GM04504 (cell line): ENCODE measurements at places on chromosomes 4 and X.

DNA sequence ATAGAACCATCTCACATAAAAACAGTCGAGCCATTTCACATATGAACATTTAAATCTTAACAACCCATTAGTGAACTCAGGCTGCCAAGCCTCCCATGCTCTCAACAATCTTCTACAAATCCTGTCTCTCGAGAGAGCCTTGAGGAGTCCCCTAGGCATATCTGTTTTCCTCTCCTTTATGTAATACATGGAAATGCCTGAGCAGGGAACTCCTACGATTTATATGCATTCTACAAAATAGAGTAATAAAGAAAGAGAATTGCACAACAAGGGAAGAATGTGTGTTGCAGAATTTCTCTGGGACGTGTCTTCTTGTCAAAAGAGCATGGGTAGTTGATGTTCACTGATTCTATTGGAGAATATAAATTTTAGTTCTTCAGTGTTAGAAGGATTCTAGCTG is 101.8 kb upstream of the VCX2 start:
- DNase-seq, result no peak

DNA sequence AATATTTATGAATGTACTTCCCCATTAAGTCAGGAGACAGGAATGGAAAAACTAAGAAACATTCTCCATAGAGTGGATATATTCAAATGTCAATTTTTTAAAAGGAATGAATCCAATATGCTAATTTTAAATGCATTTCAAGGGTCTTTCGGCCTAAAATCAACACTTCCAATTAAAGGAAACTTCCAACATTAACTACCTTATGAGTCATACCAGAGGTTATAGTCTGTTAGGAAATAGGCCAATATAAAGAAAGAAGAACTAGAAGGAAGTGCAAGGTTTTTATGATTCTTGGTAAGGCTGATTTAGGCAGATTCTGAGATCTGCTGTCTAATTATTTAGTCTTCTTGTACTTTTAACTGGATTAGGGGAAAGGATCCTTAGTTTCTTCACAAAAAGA is 260.1 kb upstream of the EDNRA start:
- DNase-seq, result no peak

GRCh38 chr4:99186029-99186428 is 33.0 kb downstream of the ADH6 start:
- no peak for DNase-seq

DNA sequence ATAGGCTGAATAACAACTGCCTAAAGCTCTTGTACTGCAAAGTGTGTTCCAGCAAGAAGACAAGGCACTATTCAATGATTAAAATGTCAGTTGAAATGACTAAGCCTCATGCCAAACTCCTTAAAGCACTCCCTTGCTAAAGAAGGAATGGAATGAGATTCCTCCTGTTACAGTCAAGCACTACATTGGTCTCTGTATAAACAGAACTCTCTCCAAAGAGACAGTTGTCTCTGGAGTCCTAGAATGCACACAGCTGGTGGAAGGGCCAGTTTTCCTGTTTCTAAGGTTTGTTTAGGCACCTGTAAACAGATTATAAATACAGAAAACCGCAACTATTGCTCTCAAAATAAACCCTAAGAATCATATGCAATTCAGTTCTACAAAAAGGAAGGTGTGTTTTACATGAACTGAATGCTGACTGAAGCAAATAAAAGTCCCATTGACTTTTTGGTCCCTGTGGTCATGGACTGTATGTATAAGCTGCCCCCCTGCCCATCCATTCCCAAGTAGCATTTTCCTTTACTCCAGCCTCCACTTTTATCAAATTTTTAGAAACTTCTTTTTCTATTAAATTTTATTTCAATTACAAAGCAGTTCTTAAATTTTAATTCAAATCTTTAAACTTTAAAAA is 47.0 kb downstream of the FAT1 start:
- DNase-seq, result peak; percentile 56

DNA sequence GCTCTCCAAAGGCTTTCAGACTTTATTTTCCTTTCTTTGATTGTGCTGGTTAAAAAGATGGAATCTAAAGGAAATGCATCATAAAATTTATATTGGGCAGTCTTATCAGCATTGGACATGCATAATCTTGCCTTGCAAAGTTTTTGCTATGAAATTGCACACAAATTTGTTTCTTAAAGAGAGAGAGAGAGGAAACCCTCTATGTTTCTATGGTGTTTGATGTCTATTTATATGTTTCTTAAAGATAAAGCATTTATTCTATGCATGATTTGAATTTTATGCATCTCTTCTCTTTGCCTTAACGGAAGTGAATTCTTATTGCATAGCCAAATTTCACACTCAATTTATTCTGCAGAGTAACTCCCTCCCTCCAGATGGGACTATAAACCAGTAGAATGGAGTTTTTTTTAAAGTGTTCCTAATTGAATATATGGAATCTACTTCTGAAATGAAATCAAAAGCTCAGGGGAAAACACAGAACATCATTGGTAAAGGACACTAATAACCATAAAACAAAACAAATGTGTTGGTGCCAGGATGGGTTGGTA is 83.5 kb upstream of the PPARGC1A start:
- DNase-seq, result no peak

DNA sequence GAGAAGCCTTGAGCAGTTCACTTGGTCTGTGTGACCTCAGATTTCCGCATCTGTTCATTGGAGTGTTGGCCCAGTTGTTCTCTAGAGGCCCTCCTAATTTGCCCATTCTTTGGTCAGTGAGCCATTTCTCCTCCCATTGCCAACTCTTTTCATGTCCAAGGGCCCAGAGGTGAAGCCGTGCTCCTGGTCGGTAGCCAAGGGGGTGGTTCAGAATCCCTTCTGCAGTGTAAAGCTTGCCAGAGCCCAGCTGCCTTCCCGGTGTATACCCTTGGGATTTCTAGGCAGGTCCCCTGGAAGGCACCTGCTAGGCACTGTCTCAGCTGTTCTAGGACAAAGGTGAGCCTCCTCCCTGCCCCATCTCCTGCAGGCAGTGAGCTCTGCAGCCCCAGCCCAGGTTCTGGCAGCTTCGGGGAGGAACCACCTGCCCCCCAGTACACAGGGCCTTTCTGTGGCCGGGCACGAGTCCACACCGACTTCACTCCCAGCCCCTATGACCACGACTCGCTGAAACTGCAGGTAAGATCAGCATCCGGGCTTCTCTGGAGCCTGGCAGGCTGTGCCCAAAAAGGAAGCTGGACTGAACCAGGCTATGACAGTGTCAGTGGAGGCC is 12.3 kb downstream of the SASH3 start:
- DNase-seq, result no peak

DNA sequence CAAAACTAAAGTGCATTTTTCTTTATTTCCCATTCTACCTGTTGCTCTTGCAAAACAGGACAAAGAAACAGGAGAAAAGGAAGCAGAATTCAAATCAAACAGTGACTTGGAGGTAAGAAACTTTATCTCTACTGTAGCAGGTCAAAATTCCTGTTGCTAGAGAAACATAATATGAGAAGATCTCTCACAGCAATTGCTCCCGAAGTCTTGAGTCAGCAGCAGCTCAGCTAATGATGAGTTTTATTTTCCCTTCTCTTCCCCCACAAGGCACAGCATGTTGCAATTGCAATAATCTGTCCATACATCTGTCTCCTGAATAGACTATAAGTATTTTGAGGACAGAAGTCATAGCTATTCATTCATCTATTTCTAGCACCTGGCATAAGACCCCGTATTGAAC is 112.7 kb downstream of the CLNK start:
- DNase-seq, result no peak

- no peak for DNase-seq
These were observed 1655.5 kb upstream of the AGA start for GRCh38 chr4:179097741-179098140.

GRCh38 chr4:114509340-114509739 is 89.3 kb upstream of the UGT8 start:
- no peak for DNase-seq

DNA sequence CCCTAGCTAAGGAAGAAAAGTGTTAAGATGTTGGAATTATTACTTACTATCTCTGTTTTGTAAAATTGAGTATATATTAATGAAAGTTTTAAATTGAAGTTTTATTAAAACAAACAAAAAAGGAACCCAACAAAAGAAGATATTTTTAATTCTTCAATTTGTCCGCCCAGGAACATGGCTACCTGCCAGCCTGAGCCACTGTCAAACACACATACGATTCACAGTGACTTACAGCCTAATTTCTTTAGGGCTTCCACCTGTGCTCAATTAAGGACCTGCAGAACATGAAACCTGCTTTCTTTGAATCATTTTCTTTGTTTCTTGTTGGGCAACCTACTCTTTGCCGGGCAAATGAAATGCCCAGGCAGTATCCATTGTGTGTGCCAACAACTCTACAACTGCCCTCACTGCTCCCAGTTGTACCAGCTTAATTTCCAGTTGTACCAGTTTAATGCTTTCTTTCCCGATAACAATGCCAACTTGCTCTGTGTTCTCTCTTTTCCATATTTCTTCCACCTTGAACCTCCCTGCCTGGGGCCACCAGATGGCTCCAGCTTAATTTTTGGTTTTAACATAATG is 181.7 kb downstream of the GBA3 start:
- no peak for DNase-seq

- no peak for DNase-seq
These were observed 22.8 kb downstream of the DTHD1 start for GRCh38 chr4:36304138-36304681.

GRCh38 chr4:5261866-5262265 is 210.6 kb downstream of the STK32B start:
- DNase-seq, result no peak
